ENCODE measurements at places on chromosomes 5 and 9.

GRCh38 chr9:132026932-132027585 is 52.6 kb downstream of the MED27 start:
- no peak for DNase-seq

DNA sequence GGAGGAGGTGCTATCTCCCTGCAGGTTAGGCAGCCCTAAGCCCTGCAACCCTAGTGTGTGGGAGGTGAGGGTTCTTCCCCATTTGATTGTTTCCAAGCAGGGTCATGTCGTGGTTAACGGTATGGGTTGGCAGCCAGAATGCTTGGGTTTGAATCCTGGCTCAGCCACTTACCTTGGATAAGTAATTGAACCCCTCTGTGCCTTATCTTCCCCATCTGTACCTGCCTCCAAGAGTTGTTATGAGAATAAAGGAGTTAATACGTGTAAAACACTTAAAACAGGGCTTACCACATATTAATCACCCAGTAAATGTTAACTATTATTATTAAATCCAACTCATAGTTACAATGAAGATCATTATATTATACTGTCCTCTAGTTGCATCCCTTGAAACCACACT is 52.2 kb upstream of the SPATA31E1 start:
- DNase-seq: no peak

GRCh38 chr5:60668686-60669304 is 31.2 kb downstream of the DEPDC1B start:
- DNase-seq: no peak

DNA sequence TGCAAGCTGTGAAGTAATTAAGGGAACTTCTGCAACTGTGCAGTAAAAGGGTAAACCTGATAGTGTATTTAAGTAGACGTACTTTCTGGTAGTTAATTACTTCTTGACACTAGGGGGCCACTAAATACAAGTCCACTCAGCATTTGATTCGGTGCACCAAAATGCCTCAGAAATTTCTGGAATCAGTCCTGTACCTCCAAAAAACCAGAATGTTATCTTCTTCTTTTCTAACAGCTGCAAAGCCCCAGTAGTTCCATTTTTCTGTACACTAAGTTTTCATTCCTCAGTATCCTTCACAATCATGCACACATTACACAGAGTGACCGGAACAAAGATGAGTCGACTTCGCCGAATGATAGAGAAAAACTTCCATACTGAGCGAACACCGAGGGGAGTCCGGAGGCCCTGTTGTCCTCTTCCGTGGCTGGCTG is 484 bp downstream of the GFM2 start:
- peak; percentile 21 for DNase-seq

DNA sequence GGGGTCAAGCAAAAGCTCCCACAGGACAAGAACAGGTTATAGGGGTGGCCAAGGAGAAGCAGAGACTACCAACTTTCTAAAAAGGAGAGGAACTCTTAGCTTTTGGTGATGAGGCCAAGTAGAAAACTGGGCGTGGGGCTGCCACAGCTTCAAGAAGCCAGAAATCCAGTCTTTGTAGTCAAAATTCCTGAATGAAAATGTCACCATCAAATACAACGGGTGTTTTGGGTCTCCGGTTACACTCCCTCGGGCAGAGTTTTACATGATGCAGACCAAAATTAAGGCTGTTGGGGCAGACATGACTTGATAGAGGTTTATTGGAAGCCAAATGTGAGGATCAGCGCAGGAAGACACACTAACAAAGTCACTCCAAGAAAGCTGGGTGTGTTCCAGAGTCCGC is 29.4 kb upstream of the N4BP3 start:
- DNase-seq: no peak

GRCh38 chr5:80008995-80009765 is 18.1 kb upstream of the MTX3 start:
- DNase-seq: no peak

DNA sequence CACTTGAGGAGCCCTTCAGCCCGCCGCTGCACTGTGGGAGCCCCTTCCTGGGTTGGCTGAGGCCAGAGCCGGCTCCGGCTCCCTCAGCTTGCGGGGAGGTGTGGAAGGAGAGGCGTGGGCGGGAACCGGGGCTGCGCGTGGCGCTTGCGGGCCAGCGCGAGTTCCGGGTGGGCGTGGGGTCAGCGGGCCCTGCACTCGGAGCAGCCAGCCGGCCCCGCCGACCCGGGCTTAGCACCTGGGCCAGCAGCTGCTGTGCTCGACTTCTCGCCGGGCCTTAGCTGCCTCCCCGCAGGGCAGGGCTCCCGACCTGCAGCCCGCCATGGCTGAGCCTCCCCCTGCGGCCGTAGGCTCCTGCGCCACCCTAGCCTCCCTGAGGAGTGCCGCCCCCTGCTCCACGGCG is 6.2 kb upstream of the SHB start:
- DNase-seq: no peak

DNA sequence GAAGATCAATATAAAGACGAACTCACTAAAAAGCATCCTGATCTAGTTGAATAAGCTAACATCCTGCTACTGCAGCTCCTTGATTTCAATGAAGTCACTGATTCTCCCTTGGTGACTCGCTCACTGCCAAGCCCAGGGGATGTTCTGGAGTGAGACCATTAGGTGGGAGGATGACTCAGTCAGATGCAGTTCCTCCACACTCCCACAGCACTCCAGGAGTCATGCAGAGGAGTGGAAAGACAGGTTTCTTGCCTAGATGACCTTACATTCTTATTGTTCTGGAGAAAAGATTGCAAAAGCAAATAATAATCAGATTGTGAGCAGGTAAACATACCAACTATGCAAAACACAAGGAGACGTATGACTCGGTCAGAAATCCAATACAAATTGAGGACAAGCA is 15.3 kb downstream of the GCNT4 start:
- DNase-seq: peak; percentile 37

- peak; percentile 61 for DNase-seq
Measured at GRCh38 chr9:137672907-137673791, 54.3 kb downstream of the EHMT1 start.

DNA sequence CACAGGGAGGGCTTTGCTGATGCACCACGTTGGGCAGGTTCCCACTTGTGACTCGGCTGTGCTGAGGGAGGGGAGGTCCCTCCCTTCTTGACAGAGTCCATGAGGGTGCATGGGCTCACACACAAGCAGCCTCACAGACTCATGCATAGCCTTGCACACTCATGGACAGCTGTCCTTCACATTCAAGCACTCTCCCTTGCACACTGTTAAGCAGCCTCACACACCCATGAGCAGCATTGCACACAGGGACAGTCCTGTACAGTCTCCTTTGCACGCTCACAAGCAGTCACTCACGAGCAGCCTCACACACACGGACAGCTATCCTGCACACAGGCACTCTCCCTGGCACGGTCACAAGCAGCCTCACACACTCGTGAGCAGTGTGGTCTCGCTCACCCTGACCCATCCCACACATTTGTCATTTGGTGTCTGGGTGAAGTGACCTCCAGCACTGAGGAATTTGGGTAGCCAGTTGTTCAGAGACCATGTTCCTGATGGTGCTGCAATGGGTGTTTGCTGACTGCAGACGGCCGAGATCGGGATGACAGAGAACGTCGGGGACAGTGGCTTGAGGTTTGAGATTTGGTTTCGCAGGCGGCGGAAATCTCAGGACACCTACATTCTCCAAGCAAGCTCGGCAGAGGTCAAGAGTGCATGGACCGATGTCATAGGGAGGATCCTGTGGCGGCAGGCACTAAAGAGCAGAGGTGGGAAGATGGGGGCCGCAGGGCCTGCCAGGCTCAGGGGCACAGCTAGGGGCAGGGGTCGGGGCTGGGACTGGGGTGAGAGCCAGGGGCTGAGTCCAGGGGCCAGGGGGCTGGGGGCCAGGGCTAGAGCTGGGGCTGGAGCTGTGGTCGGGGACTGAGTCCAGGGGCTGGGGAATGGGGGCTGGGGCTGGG is 17.7 kb upstream of the LRRC14B start:
- DNase-seq: no peak

- DNase-seq: no peak
Measured at GRCh38 chr9:123488722-123489321, 132.8 kb downstream of the CRB2 start.

GRCh38 chr9:3468421-3469205 is 57.2 kb downstream of the RFX3 start:
- DNase-seq: no peak

DNA sequence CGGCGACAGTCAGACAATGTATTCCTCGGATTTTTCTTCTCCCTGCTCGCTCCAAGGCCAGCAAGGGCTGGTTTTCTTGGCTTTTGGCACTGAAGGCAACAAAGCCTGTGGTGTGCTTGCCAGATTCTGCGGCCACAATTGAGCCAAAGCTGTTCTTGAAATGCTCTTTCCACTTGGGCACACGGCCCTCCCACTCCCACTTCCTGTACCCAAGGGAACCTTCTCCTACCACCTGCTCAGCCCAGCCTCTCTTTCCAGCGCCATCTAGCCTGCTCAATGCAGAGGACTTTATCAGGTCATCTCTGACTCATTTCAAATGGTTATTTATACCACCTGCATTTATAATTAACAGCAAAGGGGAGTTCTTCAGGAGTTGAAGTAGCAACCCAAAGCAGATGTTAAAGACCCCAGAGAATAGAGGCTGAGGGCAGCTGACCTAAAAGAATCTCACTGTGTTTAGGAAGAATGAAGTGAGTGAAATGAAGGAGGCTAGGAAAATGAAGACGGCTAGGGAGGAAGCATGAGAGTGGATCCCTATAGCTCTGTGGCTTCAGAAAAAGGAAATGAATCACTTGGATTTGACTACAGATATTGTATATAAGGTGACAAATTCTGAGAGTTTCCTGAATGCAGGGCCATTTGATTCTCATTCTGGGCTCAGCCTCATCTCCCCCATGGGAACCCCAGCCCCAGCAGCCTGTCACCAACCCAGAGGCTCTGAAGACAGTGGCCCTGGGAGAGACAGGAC is 439.0 kb downstream of the ENC1 start:
- no peak for DNase-seq

GRCh38 chr9:18296702-18297055 is 177.3 kb upstream of the ADAMTSL1 start:
- no peak for DNase-seq

DNA sequence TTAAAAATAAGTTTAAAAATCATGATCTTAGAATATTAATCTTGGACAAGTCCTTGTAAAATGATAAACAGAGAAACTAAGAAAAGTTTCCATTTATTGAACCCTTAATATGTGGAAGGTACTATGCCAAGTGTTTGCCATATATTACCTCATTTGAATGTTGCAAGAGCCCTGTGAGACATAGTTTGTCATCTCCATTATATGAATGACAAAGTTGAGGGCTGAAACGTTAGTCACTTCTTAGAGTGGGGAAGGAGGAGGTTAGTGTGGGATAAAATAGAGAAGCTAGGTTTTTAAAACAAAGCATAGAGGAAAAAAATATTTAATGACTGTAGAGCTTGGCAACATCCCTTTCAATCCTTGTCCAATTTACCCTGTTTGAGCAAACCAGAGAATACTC is 2.0 kb downstream of the TNC start:
- DNase-seq: no peak

DNA sequence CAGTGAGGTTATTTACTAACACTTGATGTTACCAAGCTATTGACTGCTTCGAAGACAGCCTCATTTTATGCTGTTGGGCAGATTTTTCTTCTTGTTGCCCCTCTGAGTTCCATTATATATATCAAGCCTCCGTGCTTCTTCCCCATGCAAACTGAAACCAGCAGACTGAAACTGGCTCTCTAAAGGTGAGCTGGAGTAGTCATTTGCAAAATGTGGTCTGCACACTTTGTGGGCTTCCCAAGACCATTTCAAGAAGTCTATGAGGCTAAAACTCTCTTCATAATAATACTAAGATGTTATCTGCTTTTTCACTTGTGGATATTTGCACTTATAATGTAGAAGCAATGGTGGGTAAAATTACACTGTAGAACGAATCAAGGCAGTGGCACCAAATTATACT is 13.9 kb downstream of the SLC36A1 start:
- DNase-seq: no peak

GRCh38 chr5:132251220-132251725 is 6.2 kb upstream of the PDLIM4 start:
- no peak for DNase-seq

GRCh38 chr5:13536933-13537332 is 407.6 kb downstream of the DNAH5 start:
- no peak for DNase-seq

DNA sequence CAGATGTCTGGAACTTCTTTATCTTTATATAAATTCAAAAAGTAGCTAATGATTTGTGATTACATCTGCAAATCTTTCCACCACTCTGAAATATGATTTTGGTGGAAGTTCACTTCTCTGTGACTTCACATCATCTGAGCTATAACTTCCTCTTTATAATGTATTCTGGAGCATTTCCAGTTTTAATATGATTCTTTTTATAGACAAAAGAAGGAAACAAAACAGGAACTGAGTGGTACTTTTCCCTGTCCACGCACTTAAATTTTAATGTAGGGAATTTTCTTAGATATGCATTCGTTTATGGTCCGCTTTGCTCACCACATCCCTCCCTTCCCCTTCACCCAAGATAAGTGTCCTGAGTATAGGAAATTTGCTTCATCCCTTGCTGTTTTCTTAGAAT is 333.5 kb downstream of the CHSY3 start:
- DNase-seq: no peak

DNA sequence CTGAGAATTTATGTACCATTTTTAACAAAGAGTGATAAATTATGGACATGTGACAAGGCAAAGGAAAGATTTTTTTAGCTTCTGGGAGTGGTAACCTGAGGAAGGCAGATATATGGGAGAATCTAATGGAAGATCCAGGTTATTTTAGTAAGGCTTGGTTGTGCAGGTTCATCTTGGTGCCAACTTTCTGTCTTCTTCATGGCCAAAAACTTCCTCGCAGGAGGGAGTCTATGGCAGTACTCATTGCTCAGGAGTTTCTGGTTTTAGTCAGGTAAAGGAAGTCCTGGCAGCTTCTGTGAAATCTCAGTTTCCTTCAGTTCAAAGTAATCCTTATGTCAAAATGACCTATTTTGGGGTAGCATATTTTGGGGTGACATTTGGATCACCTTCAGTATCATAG is 248.3 kb upstream of the KCNN2 start:
- DNase-seq: no peak

GRCh38 chr5:108093186-108093585 is 288.7 kb downstream of the FBXL17 start:
- no peak for DNase-seq

- no peak for DNase-seq
Measured at GRCh38 chr5:103234239-103234975, 24.2 kb upstream of the MACIR start.

DNA sequence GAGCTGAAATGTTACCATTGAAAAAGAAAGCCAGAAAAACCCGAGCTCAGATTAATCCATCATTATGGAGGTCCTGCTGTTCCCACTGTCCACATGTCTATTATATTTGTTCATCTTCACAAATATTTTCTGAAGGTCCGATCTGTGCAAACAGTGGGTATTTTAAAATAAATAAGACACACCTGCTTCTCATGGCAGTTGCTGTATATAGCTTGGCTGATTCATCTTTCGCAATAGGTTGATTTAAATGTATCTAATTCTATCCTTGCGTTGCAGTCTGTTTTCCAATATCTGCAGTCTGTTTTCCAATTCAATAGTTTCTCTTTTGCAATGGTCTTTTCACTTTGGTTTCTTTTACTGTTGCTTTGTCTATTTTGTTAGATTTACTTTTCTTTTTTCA is 87.4 kb upstream of the PCA3 start:
- DNase-seq: no peak

GRCh38 chr9:105157171-105157583 is 87.3 kb upstream of the SLC44A1 start:
- DNase-seq: peak; percentile 33
